Fibroblast of skin of back (primary cell): ENCODE measurements at places on chromosomes 7 and 10.

DNA sequence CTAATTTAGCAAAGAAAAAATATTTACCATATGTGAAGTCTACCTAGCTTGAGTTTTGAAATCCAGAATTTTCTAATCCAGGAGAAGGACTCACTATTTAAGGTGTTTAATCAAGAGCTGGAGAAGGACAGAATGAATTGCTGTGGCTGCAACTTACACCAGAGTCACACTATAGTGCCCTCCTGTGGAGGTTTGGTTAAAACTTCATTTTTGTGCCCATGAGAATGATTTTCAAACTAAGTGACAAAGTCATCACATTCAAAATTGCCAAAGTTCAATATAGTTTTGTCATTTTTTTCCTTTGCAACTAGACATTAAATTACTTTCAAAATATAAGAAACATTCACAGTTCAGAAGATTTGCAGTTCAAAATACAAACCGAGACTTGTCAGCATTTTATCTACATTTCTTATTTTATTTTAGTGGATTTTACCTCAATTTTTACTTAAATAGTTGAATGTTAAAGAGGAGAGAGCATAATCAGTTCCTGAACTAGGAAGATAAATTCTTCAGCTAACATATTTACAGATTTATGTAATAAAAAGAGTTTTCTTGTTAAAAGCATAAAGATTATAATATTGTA is 70.7 kb downstream of the CABCOCO1 start:
- DNase-seq, result peak; percentile 60

GRCh38 chr7:90560730-90561129 is 35.4 kb upstream of the CDK14 start:
- DNase-seq, result no peak

DNA sequence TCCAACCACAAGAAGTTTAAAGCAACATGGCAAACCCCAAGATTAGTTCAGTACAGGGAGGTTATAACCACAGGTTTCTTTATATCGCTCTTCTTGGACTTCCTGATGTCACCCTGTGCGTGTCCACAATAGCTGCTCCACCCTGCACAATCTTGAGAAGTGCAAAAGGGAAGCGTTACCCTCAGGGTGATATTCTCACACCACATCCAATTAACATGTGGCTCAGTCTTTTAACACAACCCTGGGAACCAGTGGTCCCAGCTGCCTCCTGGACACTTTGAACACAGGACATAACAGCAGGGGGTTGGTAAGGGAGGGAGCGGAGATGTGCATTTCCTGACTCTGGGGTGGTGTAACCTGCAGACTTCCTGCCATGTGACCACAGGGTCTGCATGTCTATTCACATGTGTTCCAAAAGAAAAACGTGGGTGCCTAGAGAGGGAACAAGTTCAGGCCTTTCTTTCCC is 64.6 kb downstream of the GSAP start:
- no peak for DNase-seq

DNA sequence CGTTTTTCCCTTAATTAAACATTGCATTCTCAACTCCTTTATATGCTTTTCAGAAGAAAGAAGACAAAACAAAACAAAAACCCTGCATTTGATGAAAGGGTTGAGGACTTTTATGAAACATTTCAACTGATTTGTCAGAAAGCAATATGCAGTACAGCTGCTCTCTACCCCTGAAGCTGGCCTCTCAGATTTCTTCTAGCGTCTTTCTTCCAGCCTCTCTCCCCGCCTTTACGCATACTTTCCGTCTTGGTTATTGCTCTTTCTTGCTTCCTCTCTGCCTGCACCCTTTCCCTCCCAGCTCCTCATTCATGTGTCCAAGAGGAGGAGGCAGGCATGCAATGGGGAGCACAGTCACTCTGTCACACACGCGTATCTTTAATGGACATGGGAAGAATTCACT is 91.0 kb upstream of the COL1A2 start:
- DNase-seq, result peak; percentile 87

GRCh38 chr7:25132430-25132829 is 7.4 kb upstream of the CYCS start:
- no peak for DNase-seq

DNA sequence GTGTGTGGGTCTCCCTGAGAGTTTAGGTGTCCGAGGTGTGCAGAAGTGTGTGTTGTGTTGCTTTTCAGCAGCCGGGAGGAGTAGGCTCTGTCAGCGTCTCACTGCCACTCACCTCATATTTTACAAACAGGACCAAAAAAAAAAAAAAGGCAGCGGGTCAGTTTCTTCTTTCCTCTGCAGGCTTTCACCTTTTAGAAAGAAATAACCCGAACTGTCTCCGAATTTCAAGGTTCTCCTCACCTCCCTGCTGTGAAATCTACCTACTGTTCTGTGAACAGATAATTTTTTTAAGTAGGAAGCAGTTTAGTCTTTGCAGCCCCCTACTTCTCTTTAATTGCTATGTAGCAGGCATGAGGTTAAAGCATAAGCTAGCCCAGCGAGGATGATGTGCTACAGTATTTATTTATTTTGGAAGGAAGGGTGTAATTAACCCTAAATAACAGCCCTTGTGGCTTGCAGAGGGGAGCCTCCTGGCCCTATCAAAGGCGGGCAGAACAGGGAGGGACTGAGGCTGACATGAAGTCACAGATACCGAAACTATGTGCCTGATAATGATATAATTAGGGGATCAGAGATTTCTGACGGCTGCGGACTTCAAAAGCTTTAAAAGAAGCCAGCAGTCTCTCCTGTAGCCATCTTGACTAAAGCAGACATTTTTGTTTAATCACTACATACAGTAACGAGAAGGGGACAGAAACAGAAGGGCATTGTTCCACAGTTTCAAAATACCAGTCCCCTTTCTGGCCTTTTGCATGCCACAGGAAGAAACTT is 1.6 kb downstream of the BAMBI start:
- no peak for DNase-seq

DNA sequence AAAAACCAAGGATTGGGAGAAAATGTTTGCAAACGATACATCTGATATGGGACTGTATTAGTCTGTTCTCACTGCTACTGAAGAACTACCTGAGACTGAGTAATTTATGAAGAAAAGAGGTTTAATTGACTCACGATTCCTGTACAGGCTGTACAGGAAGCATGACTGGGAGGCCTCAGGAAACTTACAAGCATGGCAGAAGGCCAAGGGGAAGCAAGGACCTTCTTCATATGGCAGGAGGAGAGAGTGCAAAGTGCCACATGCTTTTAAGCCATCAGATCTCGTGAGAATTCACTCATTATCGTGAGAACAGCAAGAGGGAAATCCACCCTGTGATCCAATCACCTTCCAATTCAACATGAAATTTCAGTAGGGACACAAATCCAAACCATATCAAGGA is 11.0 kb downstream of the ZNF713 start:
- no peak for DNase-seq

- peak; percentile 50 for DNase-seq
These were observed 128.8 kb downstream of the DGKB start for GRCh38 chr7:14773729-14774271.

GRCh38 chr7:36984710-36985312 is 260.5 kb upstream of the AOAH start:
- DNase-seq, result no peak

DNA sequence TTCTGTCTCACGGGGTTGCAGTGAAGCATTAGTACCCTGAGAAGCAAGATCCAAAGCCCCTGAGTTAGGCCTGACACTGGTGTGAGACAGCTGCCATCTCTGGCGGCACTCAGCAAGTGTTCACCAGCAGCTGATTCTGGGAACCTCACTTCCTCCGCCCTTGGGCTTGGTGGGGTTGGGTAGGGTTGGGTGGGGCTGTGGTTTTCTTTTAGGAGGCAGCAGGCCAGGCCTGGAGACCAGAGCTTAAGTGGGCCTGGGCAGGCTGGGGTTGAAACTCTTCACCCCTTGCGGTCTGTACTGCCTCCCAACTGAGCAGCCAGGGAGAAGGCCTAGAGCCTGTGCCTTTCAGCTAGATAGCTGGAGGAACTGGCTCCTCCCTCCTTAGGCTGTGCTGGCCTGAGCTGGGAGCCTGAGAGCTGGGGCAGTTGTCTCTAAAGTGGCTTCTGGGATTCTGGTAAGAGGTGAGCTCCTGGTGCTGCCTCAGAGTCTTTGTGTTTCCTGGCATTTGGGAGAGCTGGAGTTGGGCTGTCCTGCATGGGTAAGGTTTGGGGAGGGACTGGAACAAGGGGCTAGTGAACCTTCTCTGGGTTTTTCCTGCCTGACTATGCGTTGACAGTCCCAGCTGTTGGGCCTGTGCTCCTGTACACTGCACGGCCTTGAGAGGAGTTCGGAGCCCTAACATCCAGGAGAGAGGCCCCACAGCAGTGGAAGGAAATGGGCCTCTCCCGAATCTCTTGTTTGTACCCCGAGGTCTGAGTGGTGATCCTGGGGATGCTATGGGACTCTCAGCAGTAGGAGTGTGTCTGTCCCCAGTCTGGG is 5.1 kb downstream of the TSPAN14 start:
- peak; percentile 80 for DNase-seq

DNA sequence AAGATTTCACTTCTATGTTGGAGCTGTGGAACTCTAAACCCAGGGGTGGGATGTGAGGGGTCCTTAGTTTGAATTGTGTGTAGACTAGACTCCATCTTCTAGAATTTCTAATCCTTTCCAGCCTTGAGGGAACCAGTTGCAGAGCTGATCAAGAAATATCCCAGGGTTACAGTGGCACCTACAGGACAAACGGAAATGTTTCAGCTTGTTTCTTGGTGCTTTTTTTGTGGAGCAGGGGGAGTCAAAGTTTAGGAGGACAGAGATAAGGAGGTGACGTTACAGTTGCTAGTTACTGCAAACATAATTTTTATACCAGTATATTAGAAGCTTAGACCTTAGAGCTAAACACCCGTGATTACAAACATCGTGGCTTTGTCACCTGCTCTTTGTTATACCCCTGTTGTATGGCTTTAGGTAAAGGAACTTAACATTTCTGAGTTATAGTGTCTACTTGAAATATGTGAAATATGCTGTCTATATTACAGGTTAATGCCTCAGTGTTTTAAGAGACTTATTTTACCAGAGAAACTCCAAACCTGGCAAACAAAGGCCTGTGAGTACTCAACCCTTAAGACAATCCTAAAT is 84.5 kb upstream of the DYNC1I1 start:
- DNase-seq, result peak; percentile 25
